ENCODE measurements at places on chromosomes 1 and 21.

DNA sequence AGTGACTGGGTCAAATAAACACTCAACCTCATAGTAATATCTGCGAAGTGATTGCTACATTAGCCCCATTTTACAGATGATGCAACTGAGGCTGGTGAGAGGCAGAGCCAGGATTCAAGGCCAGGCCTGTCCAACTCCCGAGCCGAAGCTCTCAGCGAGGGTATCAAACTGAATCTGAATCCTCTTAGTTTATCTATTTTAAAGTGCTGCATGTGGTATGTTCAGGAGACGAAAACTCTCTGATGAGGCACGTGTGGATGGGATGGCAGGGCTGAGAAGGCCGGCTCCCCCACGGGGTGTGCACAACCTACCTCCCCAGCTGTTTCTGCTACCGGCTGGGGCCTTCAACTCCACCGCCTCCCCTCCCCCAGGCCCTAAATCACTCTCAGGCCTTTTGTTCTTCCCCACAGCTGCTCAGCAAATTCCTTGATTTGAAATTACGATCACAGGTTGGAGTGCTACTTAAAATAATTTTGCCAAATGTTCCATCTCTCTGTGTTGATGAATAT, 171.8 kb downstream of the TOMM20 start:
- no peak for DNase-seq

GRCh38 chr21:16569679-16570078, 839.9 kb downstream of the USP25 start:
- DNase-seq = no peak

- no peak for DNase-seq
These were observed 89.5 kb upstream of the ETV3 start for GRCh38 chr1:157227700-157228099.

- no peak for DNase-seq
These were observed 108.6 kb upstream of the RAB3GAP2 start for GRCh38 chr1:220380885-220381284.

DNA sequence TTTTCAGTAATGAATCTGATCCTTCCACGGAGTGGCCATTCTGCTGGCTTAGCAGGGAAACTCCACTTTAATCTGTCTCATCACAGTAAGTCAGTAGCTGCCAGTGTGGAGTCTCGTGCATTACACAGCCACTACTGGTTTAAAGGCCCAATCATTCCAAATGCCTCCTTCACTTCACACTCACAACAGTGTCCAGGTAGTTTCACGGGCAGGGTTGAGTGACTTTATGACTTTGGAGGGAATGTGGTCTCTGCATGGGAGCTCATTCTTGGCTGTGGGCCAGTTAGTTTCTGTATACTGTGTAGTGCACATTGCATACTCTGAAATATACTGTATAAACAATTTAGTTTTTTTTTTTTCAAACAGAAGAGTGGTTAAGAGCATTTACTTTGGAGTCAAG, 34.6 kb upstream of the C1orf87 start:
- DNase-seq = no peak

GRCh38 chr1:15750924-15751323, 7.7 kb upstream of the FBLIM1 start:
- no peak for DNase-seq

GRCh38 chr1:27367160-27367650, 444 bp upstream of the MAP3K6 start:
- DNase-seq = no peak

Measured in iPS DF 19.7 (cell line).